PC-3 (cell line): ENCODE measurements at places on chromosomes 4 and X.
A peak's percentile ranks its signal among the peaks of the same experiment; 100 is the strongest.

- no peak for DNase-seq
Observed at GRCh38 chrX:11577603-11578002, 88.1 kb downstream of the ARHGAP6 start.

GRCh38 chrX:83888585-83888984 lies 27.6 kb downstream of the CYLC1 start:
- DNase-seq: no peak

DNA sequence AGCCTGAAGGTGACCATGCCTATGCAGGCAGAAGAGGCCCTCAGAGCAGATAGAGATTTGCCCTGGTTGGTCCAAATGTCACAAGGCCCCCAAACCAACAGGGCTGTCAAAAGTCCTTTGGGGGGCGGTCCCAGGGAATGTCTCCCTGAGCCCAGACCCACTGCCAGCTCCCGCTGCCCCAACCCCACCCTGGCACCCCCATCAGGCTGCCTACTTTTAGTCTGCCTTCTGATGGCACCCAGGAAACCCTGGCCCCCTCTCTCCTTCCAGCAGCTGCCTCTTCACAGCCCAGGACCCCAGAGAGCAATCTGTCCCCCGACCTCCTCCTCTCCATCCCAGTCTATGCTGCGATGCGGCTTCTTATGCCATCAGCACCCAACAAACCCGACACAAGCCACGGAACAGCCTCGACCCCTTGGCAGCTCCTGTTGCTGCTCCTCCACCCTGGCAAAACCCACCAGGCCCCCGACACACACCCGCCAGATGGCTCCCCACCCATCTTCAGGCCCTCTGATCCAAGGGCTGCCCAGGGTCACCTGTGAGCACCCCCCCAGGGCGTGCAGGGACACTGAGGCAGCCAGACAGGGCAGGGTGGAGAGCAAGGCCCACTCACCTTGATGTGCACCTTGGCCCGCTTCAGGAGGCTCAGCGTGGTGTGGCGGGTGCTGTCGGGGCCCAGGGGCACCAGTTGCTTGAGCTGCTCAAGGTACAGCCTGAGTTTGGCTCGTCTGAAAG lies 9.9 kb downstream of the MXD4 start:
- no peak for DNase-seq

DNA sequence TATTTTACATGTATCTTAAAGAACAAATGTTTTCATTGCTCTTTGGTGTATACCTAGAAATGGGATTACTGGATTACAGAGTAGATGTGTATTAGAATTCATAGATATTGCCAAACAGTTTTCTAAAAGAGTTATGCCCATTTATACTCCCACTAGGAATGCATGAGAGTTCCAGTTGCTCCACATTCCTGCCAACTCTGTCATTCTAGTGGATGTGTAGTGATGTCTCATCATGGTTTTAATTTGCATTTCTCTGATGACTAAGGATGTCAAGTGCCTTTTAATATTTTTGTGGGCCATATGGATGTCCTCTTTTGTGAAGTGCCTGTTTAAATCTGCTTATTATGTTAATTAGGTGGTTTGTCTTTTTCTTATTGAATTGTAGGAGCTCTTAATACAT lies 65.6 kb upstream of the BMP2K start:
- peak; percentile 91 for DNase-seq

DNA sequence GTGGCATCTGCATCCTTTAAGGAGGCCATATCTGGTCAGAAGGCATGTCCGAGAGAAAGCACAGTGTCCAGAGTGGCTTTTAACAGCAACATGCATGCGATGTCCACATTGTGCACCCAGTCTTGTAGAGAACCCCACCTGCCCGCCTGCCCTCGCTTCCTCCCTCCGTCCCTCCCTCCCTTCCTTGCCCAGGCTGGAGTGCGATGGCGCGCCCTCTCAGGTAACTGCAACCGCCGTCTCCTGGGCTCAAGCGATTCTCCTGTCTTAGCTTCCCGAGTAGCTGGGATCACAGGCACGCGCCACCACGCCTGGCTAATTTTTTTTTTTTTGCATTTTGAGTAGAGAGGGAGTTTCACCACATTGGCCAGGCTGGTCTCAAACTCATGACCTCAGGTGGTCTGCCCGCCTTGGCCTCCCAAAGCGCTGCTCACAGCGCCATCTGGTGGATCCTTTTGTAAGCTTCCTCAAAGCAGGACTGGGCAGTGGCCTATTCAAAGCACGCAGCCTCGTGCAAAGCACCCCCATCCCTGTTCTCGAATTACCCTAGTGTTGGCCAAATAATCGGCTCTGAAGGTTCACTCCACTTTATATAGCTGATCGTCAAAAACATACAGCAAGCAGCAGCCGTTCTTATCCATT lies 15.0 kb downstream of the BRCC3 start:
- peak; percentile 65 for DNase-seq

DNA sequence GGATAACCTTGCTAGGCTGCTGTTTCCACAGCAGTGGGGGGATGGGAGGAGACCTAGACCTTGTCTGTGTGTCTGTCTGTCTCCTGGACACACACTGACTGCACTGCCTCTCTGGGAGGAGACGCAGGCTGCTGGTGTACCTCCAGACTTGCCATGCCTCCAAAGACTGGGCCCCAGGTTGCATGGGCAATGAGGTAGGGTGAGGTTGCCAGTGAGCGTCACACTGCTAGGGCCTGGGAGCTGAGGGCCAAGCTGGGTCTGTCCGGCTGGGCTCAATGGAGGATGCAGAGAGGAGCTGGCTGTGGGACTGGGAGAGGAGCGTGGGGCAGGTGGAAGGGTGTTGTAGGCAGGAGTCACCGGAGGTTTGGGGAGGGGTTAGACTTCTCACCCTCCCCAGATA lies 16.6 kb downstream of the MAGED2 start:
- DNase-seq: peak; percentile 8

- DNase-seq: no peak
Observed at GRCh38 chrX:31265383-31265782, 193.5 kb upstream of the FTHL17 start.

GRCh38 chr4:181503687-181504390 lies 739.4 kb upstream of the TENM3 start:
- no peak for DNase-seq

- no peak for DNase-seq
Observed at GRCh38 chr4:78356251-78356786, 195.3 kb upstream of the ANXA3 start.

DNA sequence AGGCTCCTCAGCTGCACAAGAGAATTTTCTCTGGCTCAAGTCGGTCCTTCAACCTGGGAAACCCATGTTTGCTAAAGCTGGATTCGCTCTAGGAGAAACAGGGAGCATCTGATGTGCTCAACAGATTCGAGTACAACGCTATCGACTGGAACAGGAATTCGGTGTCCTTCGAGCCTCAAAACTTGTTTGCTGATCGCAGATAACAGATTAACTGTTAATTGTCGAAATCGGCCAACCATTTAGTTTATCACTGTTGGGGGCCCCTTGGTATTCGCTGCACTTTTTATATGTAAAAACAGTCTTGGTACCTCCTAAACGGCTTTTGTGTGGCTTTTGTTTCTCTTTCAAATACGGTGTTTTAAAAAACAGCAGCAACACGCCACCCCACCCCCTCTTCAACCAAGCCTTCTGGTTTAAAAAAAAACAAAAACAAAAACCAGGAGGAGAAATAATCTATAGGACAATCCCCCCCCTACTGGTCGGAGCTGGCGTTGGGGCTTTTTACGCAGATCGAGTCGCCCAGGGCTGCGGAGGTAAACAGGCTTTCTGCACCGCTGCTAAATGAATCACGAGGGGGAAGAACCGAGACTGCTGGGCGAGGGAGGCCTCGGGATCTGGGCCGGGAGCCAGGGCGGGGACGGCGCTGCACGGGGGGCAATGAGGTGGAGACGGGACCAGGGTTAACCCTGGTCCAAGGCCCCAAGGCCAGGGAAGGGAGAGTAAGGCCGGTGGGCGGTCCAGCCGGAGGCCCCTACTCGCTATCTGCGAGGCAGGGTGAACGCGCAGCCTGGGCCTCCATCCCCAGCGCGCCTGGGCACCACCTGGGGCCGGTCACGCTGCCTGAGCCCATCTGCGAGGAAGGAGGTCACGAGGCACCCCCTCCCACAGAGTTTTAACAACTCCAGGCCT lies 71.7 kb upstream of the BCOR start:
- peak; percentile 85 for DNase-seq

DNA sequence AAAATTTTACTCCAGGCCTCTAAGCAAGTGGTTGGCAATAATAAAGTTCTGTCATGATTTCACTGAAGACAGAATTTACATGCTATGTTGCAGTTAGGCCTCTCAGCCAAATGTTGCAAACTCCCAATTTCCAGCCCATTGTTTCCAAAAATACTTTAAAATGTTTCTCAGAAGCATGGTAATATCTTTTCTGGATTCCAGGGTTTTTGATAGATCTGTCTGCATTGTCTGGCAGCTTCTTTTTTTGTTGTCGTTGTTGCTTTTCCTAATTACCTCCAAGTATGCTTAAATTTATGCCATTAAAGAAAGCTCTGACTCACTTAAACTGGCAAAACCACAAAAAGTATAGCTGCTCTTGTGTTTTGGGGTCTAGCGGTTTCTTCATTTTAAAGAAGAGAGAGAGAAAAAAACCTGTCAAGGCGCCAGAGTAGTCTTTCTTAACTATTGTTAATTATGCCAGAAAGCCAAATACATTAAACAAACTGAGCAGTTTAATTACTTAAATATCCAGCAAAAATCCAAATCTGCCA lies 97.0 kb downstream of the AGTR2 start:
- no peak for DNase-seq

DNA sequence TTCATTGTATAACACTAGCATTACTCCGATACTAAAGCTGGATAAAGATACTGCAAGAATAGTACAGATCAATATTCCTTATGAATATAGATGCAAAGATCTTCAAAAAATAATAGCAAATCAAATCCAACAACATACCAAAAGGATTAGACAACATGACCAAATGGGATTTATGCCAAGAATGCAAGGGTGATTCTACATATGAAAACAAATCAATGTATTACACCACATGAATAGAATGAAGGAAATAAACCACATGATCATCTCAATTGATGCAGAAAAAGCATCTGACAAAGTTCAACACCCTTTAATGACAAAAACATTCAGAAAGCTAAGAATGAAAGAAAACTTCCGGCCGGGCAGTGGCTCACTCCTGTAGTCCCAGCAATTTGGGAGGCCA lies 42.8 kb downstream of the CUL4B start:
- peak; percentile 77 for DNase-seq

GRCh38 chrX:39445336-39445735 lies 644.1 kb downstream of the MID1IP1 start:
- DNase-seq: peak; percentile 13

DNA sequence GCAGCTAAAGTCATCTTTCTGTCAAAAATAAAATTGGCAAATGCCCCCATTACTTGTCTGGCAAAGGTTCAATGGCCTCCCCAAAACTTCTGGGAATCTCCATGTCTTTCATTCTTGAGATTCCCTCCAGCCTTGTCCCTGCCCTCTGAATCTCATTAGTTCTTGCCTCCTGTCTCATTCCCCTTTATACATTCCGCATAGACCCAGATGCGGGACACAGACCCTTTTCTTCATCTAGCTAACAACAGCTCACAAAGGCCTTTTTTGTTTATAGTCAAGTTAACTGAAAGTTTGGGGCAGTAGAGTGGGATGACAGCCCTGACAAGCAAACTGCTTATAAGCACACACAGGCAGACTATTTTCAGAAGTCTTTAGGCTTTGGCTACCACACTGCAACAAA lies 306.1 kb upstream of the FAM241A start:
- DNase-seq: no peak

DNA sequence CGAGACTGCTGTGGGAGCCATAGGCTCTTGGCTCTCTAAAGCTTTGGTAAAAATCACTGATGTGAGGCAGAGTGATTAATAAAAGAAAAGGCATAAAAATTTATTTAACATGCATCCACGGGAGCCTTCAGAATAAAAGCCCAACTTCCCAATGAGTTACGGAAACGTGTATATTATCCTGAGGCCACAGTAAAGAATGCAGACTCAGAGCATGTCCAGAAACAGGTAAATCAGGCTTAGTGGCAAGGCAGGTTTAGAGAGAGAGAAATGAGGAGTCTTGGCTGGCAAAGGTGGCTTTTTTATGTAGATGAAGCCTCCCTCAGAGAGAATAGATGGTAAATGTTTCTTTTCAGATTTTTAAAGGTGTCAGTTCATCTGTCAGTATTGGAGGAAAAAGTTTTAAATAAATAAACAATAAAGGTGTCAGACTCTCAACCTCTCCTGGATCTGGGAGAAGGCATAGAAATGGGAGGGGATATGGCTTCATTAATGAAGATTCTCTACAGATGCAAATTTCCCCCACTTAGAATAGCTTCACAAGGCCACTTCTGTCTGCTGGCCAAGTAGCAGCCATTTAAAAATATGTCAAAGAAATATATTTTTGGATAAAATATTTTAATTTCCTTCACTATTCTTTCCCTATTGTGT lies 24.0 kb downstream of the C4orf51 start:
- DNase-seq: peak; percentile 25

DNA sequence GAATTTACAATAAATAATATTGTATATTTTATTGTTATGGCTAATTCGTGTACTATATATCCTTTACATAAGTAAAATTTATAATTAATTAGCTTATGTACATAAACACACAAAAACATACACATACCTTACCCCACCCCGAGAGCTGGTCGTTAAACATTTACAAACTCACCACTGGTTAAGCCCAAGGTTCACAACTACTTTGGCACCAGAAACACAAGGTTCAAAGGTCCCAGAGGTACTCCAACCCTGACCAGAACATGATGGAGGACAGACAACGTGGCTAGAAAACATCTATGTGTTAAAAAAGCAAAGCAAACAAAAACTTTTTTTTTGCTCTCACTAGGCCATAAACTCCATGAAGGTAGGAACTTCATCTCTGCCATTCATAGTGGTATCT lies 37.7 kb downstream of the SLC25A5 start:
- no peak for DNase-seq

GRCh38 chrX:125004799-125005198 lies 314.9 kb upstream of the TEX13C start:
- DNase-seq: peak; percentile 4

- DNase-seq: no peak
Observed at GRCh38 chrX:56932106-56932505, 63.2 kb downstream of the SPIN3 start.

DNA sequence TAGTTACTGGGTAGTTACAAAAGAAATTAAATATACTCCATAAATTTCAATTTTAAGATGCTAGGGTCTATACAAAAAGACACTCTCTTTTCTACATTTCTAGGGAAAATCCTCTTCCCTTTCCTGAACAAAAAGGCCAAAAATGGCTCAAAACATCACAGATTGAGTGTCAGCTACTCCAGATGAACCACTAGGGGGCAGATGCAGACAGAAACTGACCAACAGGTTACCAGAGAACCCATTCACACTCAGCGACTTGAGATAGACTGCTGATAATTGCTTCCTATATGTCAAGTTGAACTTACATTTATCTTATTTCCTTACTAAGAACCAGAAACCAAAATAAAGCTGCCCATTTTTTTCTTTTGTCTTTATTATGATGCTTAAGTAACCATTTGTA lies 83.4 kb upstream of the MID1IP1 start:
- DNase-seq: peak; percentile 46

GRCh38 chr4:163868445-163868844 lies 374.0 kb downstream of the TMA16 start:
- no peak for DNase-seq

DNA sequence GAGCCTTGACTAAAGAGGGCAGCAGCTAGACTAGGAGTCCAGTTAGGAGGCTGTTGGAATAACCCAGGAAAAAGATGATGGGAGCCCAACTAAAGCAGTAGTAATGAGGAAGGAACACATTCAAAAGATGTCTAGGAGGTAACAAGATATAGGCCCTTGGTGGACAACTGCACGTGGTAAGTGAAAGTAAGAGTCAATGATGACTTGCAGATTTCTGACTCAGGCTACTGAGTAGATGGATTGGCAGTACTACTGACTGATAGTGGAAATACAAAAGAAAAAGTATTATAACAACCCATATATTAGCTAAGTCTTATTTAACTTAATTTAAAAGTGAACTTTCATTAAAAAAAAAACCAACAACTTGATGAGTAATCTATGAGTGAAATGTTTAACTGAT lies 74.0 kb downstream of the PAK3 start:
- DNase-seq: no peak
